Cerebellum (tissue), 4 donors: ENCODE measurements at places on chromosomes 11 and 22. TPM values are rescaled to one million over a fixed set of nuclear protein-coding genes. Genes with fewer than 3 reads are reported as not detected.

RNF121 gene
- total RNA-seq: 23.0 TPM

OR2AG2 gene
- total RNA-seq: 2.3 TPM

P2RX6 gene
- 0.36 TPM for total RNA-seq

SCN4B gene
- 9.2 TPM for total RNA-seq

SCT gene
- not detected for total RNA-seq

CCDC73 gene
- total RNA-seq: 0.36 TPM

KRTAP5-7 gene
- total RNA-seq: 0.18 TPM

TBX1 gene
- total RNA-seq: 0.64 TPM

CD3G gene
- not detected for total RNA-seq

LINC01488 gene
- not detected for total RNA-seq

DNAL4 gene
- 10.7 TPM for total RNA-seq

WNT7B gene
- 39.7 TPM for total RNA-seq

TTC36 gene
- 1.5 TPM for total RNA-seq

- DNase-seq: no peak
These were observed 48.9 kb downstream of the RTL6 start for GRCh38 chr22:44449061-44449682.

- DNase-seq: no peak
These were observed 35.0 kb downstream of the PDGFB start for GRCh38 chr22:39209756-39210155.

GRCh38 chr22:32328306-32329201, 29.1 kb upstream of the RFPL3 start:
- DNase-seq: no peak

GRCh38 chr11:2516276-2517015, 71.6 kb downstream of the KCNQ1 start:
- DNase-seq: no peak

DNA sequence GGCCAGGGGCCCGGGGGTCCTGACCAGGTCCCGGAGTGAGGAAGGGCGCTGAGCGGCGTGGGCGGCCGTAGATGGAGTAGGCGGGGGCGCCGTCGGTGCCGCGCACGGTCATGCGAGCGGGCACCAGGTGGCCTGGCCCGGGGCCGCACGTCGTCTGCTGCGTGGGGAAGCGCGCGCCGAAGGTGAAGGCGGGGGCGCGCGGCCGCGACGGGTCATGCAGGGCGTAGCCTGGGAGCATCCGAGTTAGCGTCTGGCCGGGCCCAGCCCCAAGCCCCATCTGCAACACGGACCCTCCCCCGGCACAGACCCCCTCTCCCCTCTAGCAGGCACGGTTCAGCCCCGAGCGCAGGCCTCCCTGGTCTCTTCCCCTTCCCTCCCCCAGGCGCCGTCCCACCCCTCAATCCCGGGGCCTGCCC, 1.7 kb upstream of the TYMP start:
- no peak for DNase-seq

GRCh38 chr11:45250035-45250718, 36.0 kb downstream of the SYT13 start:
- DNase-seq: peak; percentile 57

GRCh38 chr11:110349138-110349996, 53.0 kb upstream of the RDX start:
- DNase-seq: no peak

DNA sequence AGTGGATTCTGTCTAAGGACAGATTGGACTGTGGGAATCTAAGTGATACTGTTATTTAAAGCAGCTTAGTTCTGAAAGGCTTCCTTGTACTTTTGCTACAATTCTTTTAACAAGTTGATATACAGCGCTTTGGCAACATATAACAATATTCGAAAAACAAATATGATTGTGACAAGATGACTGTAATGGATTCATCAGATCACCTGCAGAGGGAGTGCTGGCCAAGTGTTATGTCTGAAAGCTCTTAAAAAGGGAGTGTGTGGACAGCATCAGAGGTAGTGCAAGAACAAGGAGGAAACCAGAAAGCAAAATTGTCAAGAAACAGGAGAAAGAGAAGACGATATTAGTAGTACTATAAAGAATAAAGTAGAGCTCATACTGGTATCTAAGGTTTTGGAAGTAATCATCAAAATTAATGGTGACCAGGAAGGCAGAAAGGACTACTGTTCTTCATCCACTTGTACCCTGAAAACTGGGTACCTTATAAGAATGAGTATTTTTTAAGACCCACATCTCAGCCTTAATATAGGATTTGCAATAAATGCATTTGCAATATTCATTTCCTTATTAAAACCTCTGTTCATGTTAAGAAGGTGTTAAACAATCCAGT, 1112.0 kb upstream of the CCDC90B start:
- DNase-seq: no peak

DNA sequence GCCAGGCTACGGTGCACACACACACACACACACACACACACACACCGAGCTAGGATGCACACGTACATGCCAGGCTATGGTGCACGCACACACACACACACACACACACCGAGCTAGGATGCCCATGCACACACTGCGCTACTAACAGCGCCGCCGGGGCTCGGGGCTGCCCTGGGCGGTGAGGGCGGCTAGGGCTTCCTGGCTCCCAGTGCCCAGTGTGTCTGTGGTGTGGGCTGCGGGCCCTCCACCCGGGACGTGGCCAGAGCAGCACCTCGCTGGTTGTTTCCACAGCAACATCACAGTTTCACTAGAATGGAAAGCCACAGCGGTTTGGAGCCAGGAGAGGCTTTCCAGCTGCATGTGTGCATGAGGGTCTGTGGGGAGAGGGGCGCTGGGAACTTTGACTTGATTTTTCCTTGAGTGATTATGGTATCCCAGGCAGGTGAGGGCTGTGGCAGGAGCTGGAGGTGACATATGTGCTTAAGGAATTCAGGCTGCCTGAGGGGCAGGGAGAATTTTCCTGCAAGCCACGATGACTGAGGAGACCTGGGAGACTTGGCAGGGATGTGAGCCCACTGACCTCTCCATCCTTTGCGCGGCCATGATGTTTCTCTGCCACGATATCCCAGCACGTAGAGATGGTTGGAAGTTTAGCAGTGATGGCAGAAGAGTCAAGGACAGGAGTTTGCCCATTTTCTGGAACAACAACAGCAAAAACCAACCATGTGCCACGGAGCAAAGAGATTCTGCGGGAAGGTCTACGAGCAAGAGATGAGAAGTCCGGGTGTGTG, 195.9 kb downstream of the SNX19 start:
- DNase-seq: no peak

GRCh38 chr11:111194860-111195568, 50.5 kb upstream of the POU2AF2 start:
- no peak for DNase-seq

- no peak for DNase-seq
These were observed 10.9 kb downstream of the TCIRG1 start for GRCh38 chr11:68049509-68050370.

DNA sequence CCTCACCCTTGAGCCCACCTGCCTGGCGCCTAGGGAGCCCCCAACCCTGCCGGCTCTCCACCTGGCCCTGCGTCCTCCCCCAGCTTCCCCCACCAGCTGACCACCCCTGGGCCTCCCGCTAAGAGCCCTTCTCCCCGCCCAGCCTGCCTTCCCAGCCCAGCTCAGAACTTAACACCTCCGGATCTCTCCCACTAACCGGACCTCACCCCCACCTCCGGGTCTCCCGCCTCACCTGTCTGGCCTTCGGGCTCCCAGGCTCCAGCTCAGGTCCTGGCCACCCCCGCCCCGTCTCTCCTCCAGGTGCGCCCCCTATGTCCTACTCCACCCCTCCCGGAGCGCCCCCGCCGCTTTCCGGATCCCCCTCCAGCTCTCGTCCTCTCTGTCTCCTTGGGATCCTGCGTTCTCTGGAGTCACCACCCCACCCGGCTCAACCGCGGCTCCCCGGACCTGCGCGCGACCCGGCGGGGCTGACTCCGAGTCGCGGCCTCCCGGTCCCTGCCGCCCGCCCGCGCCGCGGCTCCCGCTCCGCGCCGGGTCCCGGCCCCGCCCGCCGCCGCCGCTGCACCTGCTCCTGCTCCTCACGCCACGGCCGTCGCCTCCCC, at the start of gene KCNJ11:
Gene KCNJ11, minus strand, starts transcription at position 51 of the 602 bp plus-strand sequence. CDS start 568 bp downstream, outside the sequence.
- DNase-seq: peak; percentile 47

DNA sequence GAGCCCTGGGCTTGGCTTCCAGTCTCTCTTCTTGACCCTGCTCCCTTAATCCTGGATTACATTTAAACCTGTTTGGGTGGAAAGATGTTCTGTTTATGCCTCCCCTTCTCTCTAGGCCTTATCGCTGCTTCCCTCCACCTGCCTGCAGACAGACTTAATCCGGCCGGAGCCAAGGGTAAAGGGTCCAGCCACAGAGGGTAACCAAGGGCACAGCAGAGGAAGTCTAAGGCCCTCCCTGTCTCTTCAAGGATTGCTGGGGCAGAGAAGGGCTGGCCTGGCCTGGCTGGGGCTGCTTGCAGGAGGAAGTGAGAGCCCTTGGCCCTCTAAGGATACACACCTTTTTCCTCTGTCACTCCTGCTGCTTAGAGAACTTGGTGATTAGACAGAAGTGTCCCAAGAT, 2.1 kb downstream of the GAL3ST3 start:
- DNase-seq: no peak

- DNase-seq: no peak
These were observed 58.2 kb downstream of the OR10A6 start for GRCh38 chr11:7872890-7873289.

- no peak for DNase-seq
These were observed 166.8 kb downstream of the TEAD1 start for GRCh38 chr11:12840871-12841660.

DNA sequence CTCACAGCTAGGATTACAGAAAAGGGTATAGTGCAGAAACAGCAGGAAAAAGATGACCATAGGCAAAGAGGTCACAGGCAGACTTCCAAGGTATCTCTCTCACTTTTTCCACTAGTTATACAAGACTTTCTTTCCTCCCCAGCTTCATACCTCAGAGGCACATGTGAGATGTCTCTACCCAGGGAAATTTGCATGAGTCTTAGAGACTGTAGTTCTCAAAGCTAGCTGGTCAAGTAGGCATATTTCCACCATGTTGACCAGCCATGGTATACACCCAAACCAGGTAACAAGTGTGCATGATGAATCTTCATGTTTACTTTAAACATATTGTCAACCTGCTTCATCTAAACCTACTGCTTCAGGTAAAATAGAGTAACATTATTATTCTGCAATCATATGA, 27.9 kb downstream of the PRMT3 start:
- DNase-seq: no peak

GRCh38 chr11:110886288-110886970, 174.2 kb upstream of the ARHGAP20 start:
- DNase-seq: no peak

DNA sequence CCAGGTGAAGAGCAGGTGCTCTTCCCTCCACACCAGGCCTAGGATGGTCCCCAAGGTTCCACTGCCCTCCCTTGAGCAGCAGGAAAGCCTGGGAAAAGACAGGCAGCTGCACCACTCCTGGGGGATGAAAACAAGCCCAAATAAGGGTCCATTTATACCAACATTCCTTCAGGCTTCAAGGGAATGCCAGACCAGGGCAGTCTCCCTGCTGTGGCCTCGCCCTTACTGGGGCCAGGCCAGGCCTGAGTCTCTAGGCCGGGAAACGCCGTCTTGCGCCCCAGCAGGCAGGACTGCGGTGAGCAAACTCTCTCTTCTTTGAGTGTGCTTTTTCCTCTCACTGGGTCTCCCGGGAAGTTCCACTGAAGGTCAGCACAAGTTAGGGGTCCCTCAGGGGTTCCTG, 443.5 kb downstream of the SOX6 start:
- no peak for DNase-seq

DNA sequence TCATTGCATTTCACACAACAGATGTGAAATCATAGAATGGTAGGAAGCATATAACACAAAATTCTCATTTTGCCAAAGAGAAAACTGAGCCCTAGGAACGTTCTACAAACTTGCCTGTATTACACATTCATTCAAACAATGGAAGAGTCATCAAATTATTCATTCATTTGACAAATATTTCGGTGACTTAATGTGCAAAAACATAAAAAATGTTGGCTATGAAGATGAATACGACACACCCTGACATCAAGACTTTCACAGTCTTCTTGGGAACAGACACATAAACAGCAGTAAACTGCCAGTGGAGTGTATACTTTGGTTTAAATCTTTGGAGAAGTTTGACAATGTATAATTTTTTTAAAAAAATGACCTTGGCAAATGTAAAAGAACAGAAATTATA, 20.4 kb upstream of the C11orf87 start:
- DNase-seq: no peak

GRCh38 chr22:19527861-19528417, 3.7 kb upstream of the CLDN5 start:
- no peak for DNase-seq

DNA sequence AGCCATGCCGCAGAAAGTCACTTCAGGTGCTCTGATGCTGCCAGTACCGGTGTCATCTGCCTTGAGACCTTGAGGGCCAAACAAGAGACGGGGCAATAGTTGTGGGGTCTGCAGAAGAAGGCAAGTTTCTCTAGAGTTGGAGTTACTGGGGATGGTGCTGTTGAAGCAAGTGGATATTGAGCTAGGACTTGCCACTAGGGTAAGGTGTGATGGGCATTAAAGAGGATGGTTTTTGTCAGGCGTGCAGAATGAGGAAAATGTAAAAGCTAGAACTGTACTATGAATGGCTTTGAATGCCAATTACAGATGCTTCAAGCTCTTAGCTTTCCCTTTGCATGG, 61.6 kb downstream of the TNRC6B start:
- DNase-seq: no peak
